NCI-H446 treated with DMSO at 0.1 percent for 48 hours (cell line): ENCODE measurements at places on chromosomes 5 and 9.

GRCh38 chr5:78293851-78294247 lies 649 bp downstream of the AP3B1 start:
- no peak for DNase-seq

- DNase-seq, result peak; percentile 1
These were observed 25.0 kb upstream of the SPTLC1 start for GRCh38 chr9:92140074-92140753.

DNA sequence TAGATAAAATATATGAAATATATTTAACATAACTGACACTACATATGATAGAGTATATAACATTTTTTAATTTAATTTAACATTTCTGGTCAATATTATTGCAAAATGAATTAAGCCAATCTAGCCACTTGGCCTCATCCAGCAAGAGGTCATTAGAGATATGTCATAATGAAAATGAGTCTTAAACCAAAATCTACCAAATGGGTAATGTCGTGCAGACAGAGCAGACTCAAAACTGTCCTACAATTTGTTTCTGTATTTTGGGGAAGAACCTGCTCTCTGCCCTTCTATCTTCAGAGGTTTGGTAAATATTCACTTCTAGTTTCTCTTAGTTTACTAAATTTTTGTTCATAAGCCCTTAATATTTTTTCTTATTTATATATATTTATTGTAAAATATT lies 61.4 kb downstream of the ARHGEF28 start:
- no peak for DNase-seq

DNA sequence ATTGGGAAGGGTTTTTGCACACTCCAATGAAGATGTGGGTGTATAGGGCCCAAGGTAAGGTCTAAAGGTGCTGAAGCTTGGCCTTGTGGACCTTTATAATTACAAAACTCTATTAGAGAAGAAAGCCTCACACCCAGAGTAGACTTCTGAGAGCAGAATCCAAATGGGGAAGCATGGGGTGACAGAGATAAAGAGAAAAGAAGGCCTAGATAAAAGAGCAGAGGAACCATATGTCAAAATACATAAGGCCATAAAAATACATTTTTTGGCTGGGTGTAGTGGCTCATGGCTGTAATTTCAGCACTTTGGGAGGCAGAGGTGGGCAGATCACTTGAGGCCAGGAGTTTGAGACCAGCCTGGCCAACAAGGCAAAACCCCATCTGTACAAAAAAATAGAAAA lies 27.4 kb upstream of the TCERG1 start:
- DNase-seq, result no peak

DNA sequence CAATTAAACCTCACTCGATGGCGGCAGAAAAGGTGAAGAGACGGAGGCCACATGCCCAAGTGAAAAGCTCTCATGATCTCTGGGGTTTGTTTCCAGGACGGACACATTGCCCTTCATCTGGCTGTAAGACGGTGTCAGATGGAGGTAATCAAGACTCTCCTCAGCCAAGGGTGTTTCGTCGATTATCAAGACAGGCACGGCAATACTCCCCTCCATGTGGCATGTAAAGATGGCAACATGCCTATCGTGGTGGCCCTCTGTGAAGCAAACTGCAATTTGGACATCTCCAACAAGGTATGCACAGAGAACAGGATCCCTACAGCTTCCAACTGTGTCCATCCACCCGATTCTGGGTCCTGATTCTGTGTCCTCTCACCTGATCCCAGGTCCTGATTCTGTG lies 74.5 kb upstream of the CTSL start:
- no peak for DNase-seq

GRCh38 chr5:173616577-173617118 lies at the start of gene BOD1:
Gene BOD1, minus strand, starts transcription at chr5:173616650. Its CDS starts 214 bp downstream, at chr5:173616436.
- peak; percentile 94 for DNase-seq

- DNase-seq, result no peak
These were observed 253.5 kb upstream of the ATP10B start for GRCh38 chr5:161105525-161105924.

GRCh38 chr5:54469622-54470021 lies 14.1 kb downstream of the HSPB3 start:
- no peak for DNase-seq

DNA sequence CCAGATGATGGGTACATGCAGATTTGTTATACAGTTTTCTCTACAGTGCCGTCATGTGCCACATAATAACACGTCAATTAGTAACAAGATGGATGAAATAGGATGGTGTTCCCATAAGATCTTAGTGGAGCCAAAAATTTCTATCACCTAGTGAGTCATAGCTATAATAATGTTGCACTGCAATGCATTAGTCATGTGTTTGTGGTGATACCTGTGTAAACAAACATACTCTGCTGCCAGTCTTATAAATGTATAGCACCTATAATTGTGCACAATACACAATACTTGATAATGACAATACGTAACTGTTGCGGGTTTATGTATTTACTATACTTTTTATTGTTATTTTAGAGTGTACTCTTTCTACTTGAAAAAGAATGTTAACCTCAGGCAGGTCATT lies 865.4 kb downstream of the MAT2B start:
- no peak for DNase-seq

GRCh38 chr5:54315736-54316528 lies 5.6 kb upstream of the ARL15 start:
- no peak for DNase-seq

DNA sequence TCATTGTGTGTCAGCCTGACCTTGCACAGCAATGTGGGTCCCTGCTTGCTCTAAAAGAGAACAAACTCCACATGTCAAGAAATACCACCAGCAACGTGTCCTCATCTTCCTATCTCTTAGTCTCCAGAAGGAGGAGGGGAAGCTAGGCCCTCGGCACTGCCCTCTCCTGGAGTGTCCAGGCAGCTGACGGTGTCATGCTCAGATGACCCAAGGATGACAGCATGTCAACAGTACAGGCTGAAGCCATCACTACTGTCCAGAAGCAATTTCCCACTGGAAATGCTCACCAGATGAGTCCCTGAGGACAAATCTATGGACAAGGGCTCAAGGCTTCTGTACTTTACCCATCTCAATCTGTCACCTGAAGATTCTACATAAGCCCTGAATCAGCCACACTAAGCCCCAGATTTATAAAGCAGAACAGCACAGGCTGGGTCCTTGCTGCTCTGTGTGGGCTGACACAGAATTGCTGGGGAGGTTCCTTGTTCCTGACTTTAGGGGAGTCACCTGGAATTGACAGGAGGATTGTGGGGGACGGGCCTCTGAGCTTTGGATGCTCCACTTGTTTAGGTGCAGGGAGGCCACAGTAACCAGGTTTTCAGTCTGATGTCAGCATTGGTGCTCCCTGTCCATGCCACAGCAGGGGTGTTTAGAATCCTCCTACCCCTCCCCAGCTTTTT lies 210.2 kb downstream of the DAB2IP start:
- no peak for DNase-seq

DNA sequence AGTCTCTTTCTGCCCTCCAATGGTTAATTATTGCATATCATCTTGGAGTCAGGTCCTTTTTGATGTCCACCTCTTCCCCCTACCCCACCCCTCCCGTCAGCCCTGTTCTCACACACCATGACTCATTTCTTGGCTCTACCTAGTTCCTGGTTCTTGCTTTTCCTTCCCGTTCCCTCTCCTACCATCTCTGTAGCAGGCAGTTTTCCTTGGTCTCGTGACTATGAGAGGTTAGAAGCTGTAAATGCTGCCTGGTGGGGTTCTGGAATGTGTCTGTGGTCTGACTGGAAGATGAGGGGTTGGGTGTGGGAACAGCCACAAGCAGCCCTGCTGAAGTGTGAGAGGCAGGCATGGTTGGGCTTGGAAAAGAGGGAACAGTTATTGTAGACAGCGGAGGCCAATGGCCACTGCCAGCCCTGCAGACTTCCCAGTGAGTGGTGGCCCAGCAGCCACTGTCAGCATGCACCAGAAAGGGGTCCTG lies 18.2 kb downstream of the SLC22A5 start:
- peak; percentile 21 for DNase-seq

GRCh38 chr5:116573279-116573701 lies 1.3 kb downstream of the SEMA6A start:
- no peak for DNase-seq

DNA sequence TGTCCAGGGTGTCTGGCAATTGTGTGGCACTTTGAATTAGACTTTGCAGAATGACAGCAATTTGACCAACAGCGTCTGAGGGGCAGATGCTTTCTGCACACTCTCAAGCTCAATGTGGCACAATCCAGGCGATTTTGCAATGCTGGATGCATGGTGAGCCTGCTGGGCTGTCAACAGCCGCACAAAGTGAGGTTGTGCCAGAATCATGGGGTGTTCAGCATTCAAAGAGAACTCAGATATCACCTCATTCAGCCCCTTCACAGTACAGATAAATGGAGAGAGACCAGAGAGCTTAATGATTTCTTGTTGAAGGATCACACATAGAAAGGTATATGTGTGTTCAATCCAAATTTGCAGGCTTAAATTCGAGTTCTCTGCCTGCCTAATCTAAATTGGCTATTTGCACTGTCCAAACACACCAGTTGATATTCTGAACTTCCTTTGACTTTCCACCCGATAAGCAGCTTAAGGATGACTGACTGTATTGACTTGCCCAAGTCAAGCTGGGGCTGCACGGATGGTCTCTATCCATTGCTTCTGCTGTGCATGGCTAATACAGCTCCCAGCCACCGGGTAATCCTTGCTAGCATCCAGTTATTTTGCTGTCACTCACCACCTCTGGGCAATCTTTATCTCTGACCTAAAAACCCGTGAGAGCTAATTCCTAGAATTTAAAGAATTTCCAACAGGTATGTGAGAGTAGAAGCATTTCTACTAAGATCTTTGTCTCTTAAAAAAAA lies 157.9 kb upstream of the TAS2R1 start:
- no peak for DNase-seq

GRCh38 chr5:93899026-93899600 lies 157.7 kb upstream of the POU5F2 start:
- no peak for DNase-seq

- DNase-seq, result no peak
These were observed 64.9 kb downstream of the CFAP95 start for GRCh38 chr9:69885474-69885929.

DNA sequence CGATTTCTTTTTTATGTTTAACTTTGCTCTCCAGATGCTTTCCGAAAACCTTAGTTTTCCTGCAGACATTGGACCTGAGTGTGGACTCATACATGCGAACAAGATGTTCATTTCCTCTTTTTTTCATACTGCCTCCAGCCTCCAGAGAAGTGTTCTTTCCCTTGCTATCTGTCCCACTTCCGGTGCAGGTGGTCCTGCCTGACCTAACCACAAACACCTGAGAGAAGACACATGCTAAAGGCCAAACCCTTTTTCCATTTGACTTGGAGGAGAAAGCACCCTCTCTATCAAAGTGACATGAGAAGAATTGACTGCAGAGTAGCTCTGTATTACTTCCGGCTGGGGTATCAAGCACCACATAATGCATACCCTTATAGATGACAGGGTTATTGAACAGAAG lies 334.0 kb downstream of the ARHGEF28 start:
- DNase-seq, result no peak

GRCh38 chr9:105026451-105026850 lies 98.5 kb upstream of the ABCA1 start:
- no peak for DNase-seq

GRCh38 chr5:127430627-127431026 lies 86.8 kb upstream of the PRRC1 start:
- DNase-seq, result no peak
